ENCODE measurements at places on chromosomes 16 and 17. TPM values are rescaled to one million over a fixed set of nuclear protein-coding genes. Genes with fewer than 3 reads are reported as not detected.

GRCh38 chr17:27370776-27371175 is 76.9 kb downstream of the WSB1 start:
- no peak for DNase-seq

GRCh38 chr16:85136213-85136701 is 24.0 kb upstream of the CIBAR2 start:
- DNase-seq, result no peak

GRCh38 chr17:15348021-15348420 is 6.6 kb upstream of the TEKT3 start:
- peak; percentile 34 for DNase-seq

DNA sequence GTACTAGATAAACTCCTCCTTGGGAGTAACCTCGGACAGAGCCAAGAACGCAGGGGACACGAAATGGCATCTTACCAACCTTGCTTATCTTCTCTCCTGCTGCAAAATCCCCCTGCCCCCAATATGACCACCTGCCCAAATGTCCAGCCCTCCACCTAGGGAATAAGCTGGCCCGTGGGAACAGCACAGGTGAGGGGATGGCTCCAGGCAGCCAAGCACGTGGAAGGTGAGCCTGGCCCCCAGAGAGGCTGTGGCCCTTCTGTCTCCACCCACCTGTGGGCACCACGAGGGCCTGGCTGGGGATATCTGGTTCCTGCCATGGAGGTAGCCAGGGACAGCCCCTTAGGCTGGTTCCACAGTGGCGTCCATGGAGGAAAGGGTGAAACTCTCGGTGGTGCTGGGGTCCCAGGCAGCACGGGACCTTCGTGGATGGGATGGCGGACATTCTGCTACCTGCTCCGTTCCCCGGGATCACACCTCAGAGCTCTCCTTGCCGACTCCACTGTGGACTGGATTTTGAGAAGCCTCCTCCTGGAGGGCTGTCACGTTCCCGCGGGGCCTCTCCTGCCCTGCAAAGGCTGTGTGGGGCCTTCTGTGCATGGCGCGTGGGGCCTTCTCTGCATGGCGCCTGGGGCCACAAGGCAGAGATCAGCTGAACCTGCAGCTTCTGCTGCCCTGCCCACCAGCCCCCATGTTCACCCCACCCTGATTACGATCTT is 388.5 kb upstream of the TNRC6C start:
- DNase-seq, result no peak

- no peak for DNase-seq
Observed at GRCh38 chr16:2425008-2425518, 4.2 kb upstream of the CCNF start.

Gene HDAC5
- polyA plus RNA-seq, result 50.0 TPM

Gene MYH2
- polyA plus RNA-seq, result not detected

Gene CHST5
- polyA plus RNA-seq, result not detected
